Stimulated activated naive CD4-positive, alpha-beta T cell treated with Interleukin-2 at 50 U/mL for 16 hours (primary cell): ENCODE measurements at places on chromosomes 3 and 15.
A peak's percentile ranks its signal among the peaks of the same experiment; 100 is the strongest.

- no peak for DNase-seq
These were observed 1.5 kb downstream of the CIB1 start for GRCh38 chr15:90232196-90232595.

GRCh38 chr15:78987556-78988360 is 42.9 kb upstream of the CTSH start:
- no peak for DNase-seq

DNA sequence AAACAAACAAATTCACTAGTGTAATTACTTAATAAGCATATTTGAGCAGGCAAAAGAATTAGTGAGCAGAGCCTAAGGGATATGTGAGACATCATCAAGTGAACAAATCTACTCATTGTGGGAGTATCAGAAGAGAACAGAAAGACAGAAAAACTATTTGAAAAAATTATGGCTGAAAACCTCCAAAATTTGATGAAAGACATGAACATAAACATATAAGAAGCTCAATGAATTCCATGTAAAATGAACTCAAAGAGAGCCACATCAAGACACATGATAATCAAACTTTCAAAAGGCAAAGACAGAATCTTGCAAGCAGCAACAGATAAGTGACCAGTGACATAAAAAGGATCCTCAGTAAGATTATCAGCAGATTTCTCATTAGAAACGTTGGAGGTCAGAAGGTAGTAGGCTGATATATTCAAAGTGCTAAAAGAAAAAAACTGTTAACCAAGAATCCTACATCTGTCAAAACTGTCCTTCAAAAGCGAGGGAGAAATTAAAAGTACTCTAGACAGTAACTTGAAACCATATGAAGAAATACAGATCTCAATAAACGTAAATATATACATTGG is 83.0 kb upstream of the UBP1 start:
- DNase-seq = no peak

DNA sequence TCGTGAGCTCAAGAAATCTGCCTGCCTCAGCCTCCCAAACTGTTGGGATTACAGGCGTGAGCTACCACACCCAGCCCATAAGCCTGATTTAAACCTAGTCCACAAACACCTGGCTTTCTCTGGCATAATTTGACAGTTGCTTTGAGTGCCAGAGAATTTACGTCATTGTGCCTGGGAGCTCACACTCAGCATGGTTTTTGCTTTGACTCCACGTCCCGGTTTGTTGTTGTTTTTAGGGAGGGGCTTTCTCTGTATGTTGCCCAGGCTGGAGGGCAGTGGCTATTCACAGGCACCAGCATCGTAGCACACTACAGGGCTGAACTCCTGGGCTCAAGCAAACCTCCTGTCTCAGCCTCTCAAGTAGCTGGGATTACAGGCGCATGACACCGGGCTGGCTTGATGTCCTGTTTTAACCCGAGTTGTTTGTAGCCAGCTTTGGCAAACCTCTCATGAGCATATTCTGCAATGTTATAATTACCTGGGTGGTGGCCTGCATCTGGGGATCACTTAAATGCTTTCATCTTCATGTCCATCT is 32.7 kb downstream of the CEMIP start:
- DNase-seq = no peak

- no peak for DNase-seq
These were observed 375.4 kb upstream of the PROK2 start for GRCh38 chr3:72160351-72160750.

GRCh38 chr3:103184772-103185171 is 750.0 kb downstream of the ZPLD1 start:
- DNase-seq = no peak

DNA sequence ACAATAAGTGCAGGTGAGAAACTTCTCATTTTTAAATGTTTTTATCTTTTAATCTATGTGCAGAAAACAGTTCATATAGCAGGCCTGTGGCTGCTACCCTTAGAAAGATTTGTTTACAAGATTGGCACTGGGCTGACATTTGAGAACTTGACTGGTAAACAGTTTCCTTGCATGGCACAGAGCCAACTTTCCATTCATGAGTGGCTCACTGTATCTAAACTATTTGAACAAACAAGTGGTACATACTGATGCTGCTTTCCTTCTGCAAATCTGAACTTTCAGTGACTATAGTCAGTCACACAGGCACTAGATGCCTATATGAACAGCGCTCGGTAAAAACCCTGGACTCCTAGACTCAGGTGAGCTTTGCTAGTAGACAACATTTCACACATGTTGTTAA is 6.3 kb upstream of the GTPBP8 start:
- peak; percentile 20 for DNase-seq

DNA sequence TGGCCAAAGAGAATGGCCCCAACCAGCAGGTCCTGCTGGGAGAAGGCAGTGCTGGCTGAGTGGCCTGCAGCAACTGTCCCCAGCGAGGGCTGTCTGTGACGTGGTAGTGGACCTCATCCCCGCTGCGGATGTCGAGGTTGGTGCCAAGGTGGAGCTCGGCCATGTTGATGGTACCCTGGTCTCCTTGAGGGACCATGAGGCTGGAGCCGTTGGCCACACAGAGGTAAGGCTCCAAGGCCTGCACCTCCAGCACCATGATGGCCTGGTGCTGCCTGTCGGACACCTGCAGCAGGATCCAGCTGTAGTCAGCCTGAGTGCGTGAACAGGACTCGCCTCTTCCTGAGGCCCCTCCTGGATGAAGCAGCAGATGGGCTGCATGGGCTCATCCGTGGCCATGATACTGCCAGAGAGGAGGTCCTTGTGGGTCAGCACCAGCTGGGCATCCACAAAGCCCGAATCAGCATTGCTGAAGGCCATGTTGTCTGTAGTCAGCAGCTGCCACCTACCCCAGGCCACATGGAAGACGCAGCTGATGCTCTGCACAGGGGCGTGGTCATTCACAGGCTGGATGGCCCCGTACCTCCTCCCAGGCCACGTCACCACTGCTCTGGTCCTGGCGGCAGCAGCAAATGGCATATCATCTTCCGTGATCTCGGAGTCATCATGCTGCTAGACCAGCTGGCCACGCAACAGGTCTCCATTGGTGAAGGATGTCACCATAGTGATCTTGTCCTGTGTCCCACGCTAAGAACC is 167.5 kb downstream of the GOLGA6L4 start:
- no peak for DNase-seq

GRCh38 chr3:152299249-152299976 is 30.7 kb downstream of the MBNL1 start:
- DNase-seq = no peak

DNA sequence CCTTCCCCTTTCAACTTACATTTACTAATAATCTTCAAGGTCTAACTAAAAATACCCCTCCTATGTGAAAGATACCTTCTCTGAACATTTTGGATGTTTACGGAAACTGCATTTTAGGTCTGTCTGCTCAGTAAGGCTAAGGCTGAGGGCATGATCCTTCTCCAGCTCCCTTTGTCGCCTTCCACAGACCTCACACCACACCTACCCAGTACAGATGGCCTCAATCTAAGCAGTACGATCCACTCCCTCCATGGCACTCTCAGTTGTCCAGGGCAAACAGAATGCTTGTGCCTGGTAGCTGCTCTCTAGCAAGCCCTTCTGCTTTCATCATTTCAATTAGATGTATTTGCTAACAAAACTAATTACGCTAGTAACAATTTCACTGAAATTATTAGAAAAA is 178.3 kb downstream of the CNTN3 start:
- DNase-seq = no peak

GRCh38 chr3:127637546-127637945 is 8.6 kb downstream of the PODXL2 start:
- no peak for DNase-seq

- no peak for DNase-seq
These were observed 26.4 kb downstream of the STOML1 start for GRCh38 chr15:73965758-73966113.

DNA sequence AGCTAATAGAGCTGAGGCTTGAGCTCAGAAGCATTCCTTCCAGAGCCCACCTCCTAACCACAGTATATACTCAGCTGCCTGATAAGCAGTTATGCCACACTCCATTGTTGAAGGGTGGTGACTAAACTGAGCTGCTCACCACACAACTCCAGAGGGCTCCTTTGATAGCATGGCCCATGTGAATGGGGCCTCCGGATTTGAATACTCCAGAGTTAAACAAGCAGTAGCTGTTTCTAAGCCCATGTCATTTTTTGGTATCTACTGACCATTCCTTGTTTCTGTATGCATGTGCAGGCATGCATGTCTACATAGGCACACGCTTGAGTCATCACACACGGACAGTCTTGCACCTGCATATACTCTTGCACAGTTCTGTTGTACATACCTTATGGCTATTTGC is 28.9 kb downstream of the IGSF10 start:
- no peak for DNase-seq

DNA sequence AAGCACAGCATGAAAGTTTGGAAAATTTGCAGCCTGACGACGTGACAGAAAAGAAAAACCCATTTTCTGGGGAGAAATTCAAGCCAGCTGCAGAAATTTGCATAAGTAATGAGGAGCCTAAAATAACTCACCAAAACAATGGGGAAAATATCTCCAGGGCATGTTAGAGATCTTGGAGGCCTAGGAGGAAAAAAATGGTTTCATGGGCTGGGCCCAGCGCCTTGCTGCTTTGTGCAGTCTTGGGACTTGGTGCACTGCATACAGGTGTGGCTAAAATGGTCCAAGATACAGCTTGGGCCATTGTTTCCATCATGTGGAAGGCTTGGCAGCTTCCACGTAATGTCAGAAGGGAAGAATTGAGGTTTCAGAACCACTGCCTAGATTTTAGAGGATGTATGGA is 428.5 kb upstream of the FRG2C start:
- no peak for DNase-seq

DNA sequence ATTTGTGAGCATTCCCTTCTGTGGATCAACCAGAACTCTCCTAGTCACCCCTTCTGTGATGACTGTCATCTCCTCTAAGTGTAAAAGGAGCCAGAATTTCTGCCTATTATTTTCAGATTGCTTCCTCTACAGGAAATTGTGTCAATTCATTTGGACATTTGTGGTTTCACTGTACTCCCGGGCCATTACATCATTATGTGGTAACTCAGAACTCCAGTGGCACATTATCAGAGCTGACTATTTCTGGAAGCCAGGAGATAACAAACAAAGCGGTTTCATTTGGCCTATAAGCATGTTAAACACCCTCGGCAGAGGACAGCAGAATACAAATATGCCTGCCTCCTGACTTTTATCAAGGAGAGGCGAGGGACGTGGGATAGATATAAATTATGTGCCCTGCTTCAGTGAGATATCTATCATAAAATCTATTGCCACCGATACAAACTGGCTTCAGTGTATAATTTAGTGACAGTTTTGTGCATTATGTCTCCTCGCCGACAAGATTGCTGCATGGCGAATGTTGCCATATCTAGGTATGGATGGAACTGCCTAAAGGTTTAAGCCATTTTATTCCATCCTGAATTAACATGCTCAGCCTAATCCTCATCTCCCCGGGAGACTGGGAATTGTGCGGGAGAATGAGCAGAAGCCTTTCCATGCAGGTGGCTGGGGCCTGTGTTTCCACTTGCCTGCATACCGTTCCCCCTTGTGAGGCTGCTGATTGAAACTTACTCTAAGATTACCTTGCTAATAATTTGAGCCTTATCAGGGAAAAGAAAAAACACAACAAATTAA is 193.4 kb upstream of the SEMA6D start:
- no peak for DNase-seq

- no peak for DNase-seq
These were observed 47.6 kb upstream of the MEF2A start for GRCh38 chr15:99518191-99518590.

- DNase-seq = no peak
These were observed 91.2 kb downstream of the FILIP1L start for GRCh38 chr3:100023150-100023549.

DNA sequence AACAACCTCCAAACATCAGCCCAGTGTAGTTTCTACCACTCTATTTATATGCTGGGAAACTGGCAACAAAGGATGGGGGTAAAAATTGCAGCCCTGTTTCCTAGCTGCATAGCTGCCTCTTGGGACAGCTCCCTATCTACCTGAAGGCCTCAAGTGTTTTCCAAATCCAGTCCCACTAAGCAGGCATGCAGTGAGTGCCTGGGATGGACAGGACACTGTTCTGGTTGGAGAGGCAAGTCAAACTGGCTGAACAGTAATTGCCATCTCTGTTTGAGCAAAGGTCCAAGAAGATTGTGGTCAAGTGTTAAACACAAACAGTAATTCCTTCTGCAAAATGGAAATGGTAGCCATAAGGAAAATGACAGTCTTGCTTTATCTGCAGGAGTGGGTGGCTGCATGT is 125.4 kb downstream of the FMN1 start:
- DNase-seq = no peak

- DNase-seq = no peak
These were observed 30.5 kb downstream of the CD47 start for GRCh38 chr3:108060331-108060730.

DNA sequence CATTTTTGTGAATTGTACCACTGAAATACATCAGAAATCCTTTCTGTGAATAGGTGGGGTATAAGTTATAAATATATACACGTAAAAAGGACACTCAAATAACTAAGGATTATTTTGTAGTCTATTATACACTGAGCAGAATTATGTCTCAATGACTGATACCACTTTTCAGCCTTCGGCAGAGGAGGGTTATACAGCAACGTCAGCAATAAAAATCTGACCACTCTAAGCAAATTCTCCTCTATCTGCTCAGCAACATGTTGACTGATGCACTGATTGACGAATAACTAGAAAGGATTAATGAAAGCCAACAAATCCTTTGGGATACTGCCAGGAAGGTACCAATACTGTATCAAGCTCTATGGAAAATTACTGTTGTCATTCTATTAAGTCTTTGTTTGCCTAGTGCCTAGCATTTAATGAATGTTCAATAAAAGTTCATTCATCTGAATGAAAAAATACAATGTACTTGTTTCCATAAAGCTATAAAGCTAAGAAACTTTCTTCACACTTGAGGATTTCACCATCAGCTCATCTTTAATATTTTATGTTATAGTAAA is 5.2 kb downstream of the ARPP19 start:
- DNase-seq = no peak

GRCh38 chr3:52405601-52406110 is 39.2 kb downstream of the SEMA3G start:
- no peak for DNase-seq

GRCh38 chr3:52393131-52393807 is 51.6 kb downstream of the SEMA3G start:
- no peak for DNase-seq

DNA sequence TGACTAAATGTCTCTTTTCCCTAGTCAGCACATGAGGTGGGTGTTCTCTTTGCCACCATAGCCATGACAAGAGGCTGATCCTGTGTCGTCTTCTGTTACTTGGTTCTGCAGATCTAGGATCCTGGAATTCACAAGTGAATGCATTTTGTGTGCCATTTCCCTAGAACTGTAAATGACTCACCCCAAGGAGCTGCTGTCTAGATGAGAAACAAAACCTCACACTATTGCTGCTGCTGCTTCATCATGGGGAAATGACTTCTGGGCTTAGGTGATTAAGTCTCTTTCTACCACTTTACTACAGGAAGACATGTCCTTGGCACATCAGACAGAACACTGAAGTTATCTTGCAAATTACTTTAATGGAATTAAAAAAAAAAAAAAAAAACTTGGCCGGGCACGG is 54.9 kb downstream of the SLCO3A1 start:
- no peak for DNase-seq

DNA sequence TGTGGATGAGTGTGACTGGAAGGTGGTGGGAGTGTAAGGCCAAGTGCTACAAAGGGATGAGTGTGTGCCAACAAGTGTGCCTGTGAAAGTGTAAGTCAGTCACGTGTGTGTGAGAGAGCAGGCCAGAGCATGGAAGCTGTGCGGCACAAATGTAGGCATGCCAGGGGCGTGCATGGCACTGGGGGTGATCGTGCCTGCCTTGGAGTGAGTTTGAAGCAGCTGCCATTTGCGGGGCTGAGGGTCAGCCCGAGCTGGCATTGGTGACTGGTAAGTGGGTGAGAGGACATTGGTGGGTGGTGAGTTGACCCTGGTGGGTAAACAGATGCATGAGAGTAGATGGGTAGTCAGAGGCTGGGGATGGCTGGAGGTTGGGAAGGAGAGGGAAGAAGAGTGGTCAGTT is 24.5 kb downstream of the CD276 start:
- DNase-seq = no peak
